Hypothalamus (tissue), 51 donors: ENCODE measurements at places on chromosomes 2 and 18.

DNA sequence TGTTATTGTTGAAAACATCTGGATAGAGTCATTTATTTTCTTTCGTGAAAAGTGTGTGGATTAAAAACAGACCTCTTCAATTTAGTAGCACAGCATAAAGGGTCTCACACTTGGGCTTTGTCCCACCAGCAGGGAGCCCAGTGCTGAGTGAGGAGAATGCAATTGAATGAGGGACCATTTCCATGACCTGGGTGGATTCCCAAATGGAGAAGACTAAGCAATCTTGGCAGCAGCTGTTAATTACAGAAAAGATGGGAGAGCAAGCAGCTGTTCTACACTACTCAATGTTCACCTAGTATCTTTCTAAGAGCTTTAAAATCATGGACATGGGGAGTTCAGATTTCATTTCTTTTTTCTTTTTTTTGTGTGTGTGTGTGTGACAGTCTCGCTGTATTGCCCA lies 121.8 kb upstream of the FN1 start:
- no peak for DNase-seq

- no peak for DNase-seq
Observed at GRCh38 chr2:56871644-56872043, 687.9 kb downstream of the CCDC85A start.

DNA sequence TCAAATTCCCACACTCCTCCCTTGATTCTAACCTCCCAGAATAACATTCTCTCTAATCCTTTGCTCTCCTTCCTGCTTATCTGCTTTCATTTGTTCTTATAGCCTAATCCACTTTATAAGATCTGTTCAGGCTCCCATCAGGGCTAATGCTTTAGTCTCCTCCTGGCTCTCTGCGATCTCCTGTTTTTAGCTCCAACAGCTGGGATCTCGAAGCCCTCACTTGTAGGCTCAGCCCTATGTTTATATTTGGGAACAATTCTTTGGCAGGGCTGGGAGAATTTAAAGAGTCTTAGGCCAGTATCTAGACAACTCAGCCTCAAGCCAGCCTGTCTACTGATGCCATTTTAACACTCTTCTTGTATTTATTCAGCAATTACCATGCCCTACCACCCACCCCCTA lies 27.2 kb upstream of the RAPH1 start:
- DNase-seq, result no peak

- DNase-seq, result no peak
Observed at GRCh38 chr2:186726938-186727337, 33.1 kb downstream of the FAM171B start.

DNA sequence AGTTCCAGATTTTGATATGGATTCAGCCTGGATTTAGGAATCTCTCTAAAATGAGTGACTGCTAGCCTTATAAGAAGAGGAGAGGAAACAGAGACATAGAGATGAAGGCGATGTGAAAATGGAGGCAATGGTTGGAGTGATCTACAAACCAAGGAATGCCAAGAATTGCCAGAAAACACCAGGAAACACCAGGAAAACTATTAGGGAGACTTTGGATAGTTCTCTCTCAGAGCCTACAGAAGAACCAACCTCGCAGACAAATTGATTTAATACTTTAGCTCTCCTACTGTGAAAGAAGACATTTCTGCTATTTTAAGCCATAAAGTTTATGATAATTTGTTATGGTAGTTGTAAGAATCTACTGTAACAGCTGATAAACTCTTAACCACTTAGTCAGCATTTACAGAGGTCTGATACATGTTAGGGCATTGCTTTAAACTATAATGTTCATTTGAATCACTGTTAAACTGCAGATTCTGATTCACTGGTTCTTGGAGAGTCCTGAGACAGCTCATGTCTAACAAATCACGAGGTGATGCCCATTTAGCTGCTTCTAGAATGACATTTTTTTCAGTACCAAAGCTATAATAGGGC lies 1702.6 kb upstream of the LRRTM1 start:
- DNase-seq, result no peak

GRCh38 chr2:240230291-240230931 lies 90.0 kb upstream of the OTOS start:
- no peak for DNase-seq

- no peak for DNase-seq
Observed at GRCh38 chr2:3661149-3661660, 3.2 kb downstream of the ALLC start.

DNA sequence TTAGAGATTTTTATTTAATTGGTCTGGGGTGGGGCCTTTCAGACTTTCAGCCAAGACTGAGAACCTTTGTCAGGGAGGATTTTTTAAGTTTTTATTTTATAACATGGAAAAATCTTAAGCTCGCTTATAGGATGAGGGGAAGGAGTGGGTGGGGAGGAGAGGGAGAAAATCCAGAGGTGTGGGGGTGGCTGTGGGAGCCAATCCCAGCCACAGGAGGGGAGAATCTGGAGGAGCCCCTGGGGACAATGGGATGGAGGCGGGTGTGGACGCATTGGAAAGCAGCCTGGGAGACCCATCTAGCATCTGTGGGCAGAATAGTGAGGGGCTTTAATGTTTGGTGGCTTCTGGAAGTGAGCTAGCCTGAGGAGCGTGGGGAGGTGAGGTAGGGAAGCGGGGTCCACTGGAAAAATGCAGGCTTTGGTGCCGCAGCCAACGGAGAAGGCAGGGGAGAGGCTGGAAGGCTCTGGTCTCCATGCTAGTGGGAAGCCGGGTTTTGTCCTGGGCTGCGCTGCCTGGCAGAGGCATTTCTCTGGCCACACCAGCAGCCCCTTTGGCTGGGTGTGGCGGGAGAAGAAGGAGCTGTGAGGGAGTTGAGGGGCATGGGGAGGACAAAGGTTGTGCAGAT lies 11.5 kb upstream of the INPP5D start:
- DNase-seq, result no peak

- DNase-seq, result no peak
Observed at GRCh38 chr18:47248604-47249313, 2.7 kb downstream of the SKOR2 start.

- DNase-seq, result no peak
Observed at GRCh38 chr18:55115606-55116005, 156.3 kb upstream of the CCDC68 start.

- DNase-seq, result no peak
Observed at GRCh38 chr2:232365621-232366321, 12.8 kb upstream of the ALPP start.

- no peak for DNase-seq
Observed at GRCh38 chr2:65025453-65026123, 30.6 kb upstream of the CEP68 start.

DNA sequence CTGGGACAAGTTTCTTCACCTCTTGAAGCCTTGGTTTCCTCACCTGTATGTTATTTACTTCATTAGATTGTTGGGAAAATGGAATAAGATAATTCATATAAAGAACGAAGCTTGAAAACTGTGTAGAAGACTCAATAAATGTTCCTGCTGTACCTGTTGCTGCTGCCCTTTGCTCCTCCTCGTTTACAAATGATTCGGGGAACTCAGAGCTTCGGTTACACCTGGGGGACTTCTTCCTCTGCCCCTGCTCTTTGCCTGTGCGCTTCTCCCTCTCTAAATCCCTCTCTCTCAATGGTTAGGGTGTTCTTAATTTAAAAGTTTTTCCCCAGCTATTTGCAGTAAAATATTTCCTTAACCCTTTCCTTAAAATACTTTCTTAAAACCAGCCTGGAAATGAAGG lies 3.3 kb upstream of the RMDN2 start:
- DNase-seq, result no peak

- no peak for DNase-seq
Observed at GRCh38 chr2:233165895-233166661, 85.4 kb upstream of the ATG16L1 start.

DNA sequence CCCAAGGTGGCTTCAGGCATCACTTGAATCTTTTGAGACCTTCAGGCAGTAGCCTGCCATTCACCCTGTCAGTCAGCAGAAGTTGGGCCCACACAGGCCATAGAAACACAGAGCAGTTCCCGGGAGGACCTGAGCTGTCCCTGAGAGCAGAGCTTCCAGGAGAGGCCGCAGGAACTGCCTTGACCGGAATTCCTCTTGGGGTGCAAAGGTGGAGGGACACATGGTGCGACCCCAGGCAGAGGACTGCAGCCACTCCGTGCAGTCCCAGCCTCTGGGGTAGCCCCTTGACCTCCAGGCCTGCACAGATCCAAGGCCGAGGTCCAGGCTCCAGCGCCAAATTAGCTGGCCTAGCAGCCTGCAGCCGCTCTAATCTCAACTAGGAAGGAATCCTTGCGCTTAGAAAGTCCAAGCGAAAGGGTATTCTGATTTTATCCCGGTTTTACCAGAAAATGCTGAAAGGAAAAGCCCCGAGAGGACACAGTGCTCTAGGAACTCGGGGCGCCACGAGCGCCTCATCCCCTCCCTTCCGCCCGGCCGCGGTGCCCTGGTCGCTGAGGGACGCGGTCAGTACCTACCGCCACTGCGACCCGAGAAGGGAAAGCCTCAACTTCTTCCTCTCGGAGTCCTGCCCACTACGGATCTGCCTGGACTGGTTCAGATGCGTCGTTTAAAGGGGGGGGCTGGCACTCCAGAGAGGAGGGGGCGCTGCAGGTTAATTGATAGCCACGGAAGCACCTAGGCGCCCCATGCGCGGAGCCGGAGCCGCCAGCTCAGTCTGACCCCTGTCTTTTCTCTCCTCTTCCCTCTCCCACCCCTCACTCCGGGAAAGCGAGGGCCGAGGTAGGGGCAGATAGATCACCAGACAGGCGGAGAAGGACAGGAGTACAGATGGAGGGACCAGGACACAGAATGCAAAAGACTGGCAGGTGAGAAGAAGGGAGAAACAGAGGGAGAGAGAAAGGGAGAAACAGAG lies 5.4 kb downstream of the SIX2 start:
- no peak for DNase-seq

DNA sequence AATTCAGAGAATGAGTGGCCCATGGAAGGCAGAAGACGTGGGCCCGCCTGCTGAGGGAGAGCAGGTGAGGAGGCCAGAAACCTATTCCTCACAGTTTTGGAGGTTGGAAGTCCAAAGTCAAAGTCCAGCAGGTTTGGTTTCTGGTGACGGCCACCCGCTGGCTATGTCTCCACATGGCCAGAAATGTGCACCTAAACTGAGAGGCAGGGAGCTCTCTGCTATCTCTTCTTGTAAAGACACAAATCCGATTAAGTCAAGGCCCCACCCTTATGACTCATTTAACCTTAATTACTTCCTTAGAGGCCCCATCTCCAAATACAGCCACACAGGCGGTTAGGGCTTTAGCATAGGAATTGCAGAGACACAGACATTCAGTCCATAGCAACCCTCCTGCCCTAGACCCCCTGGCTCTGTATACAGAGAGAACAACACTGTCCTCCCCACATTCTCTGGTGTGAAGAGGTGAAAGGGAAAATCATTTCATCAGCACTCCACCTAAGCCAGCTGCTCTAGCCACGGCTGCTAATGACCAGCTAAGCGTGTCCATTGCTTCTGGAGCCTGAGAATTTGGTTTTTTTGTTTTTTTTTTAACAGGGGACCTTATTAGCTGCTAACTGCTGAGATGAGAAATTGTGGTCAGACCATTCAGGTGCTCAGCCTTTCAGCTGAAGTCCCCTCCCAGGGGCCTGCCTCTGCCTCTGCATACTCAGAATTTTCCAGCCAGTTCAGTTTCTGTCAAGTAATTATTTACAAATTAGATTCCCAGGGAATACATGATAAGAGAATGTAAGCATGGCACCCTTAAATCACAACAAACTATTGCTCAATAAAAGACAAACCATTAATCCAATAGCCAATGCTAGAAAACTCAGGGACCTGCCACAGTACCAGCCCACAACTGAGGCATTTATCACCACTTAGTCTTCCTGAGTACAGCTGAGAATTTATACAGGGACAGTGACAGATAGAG lies 368.7 kb upstream of the ID2 start:
- no peak for DNase-seq

- peak; percentile 24 for DNase-seq
Observed at GRCh38 chr18:11981543-11982366, 448 bp downstream of the IMPA2 start.

GRCh38 chr2:183487326-183487725 lies 363.1 kb downstream of the NUP35 start:
- DNase-seq, result no peak
